Omental fat pad (tissue), 4 donors: ENCODE measurements at places on chromosomes 2 and 18.

DNA sequence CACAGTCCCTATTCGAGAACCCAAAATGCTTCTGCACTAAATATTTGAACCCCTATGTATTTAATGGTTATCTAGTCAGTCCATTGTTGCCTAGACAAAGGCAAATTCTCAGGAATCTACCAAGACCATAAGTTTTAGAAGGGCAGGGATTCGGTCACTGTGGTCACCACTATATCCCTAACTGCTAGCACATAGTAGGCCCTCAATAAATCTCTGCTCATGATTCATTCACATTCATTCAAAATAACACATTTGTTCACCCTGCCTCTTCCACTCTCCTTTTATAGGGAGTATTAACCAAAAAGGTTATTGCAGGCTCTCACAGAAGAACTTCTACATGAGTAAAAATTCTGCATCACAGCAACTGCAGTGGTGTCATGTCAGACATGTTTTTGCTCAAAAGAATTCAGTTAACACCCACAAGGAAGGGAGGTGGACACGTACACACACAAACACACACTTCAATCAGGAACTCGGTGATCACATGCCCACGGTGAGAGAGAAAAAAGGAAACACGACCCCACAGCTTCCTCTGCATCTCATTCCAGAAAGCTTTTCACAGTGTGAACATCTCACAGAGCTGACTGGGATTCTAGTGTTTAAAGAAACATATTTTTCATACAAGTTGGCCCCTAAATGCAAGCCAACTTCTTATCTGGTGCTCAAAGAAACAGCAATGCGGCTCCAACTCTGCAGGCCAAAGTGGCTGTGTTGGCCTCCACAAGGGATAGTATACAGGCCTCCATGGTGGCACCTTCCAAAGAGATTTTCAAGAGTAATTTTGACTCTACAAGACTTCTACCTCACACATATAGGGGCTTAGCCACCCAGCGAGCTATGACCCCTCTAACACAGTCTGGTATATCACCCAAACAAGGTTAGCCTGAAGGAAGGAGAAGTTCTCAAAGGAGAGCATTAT, 98.0 kb downstream of the ANKRD44 start:
- no peak for DNase-seq

DNA sequence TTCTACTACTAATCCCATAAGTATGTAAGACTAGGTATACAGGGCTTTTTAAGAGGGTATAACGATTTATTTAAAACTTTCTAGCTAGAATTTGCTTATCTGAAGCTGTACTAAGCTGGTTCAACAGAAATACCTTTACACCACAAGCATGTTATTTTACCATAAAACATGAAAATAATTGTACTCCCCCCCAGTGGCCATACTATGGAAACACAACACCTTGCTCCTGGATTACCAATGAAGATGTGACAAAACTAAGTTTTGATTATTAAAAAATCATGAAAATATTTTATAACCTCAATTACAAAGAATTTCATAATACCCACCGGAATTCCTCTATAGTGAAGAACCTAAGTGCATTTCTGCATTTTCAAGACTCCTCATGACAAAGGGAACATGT, 27.3 kb downstream of the LPIN2 start:
- no peak for DNase-seq

GRCh38 chr18:65608471-65608870, 142.3 kb upstream of the CDH7 start:
- DNase-seq, result no peak

DNA sequence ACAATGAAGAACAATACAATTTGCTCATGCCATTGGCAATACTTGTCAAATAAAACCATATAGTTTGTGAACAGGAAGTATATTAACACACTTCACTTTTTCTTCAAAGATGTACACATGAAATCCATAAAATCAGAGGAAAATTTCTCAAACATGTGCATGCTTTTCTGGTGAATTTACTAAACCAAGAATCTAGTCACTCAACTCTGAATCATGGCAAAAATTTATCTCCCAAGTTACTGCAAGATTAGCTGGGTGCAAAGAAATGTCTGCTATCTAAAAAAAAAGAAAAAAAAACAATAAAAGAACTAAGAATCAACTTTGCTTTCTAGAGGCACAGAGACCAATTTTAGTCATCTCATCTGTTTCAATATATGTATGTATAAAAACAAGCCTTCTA, 419.2 kb downstream of the NR4A2 start:
- no peak for DNase-seq

DNA sequence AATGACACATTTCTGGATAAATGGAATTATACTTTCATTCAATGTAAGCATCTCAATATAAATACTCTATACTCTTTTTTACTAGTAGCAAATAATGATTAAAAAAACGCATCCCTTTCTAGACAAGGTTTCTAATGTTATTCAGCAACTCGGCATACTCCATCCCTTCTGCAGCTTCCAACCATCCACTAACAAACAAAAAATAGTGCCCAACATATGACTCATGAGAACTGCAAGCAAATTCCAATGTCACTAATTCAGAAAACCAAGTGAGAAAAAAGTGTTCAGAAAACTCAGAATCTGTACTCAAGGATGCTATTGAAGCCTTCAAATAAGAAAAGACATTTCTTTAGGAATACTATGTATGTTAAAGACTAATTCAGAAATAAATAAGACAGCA, 140.0 kb downstream of the BAZ2B start:
- no peak for DNase-seq

DNA sequence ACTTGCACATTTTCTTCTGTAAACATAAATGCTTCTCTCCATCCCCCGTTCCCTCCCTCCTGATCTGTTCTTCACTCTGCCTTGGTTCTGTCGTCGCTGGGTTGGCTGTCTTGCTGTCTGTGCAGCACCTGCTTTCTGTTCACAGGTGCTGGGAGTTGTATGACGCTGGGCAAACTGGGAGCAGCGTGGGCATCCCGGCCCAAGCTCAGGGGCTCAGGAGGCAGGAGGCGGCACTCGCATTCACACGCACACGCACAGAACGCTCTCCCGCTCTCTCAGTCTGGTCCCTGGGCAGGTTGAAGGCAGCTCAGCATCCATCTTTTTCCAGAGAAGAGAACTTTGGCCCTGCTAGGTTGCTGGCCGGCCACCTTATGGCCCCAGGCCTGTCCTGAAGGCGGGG, 55.7 kb downstream of the GBX2 start:
- DNase-seq, result no peak

- no peak for DNase-seq
These were observed 130.6 kb downstream of the CLIP4 start for GRCh38 chr2:29245742-29246382.

DNA sequence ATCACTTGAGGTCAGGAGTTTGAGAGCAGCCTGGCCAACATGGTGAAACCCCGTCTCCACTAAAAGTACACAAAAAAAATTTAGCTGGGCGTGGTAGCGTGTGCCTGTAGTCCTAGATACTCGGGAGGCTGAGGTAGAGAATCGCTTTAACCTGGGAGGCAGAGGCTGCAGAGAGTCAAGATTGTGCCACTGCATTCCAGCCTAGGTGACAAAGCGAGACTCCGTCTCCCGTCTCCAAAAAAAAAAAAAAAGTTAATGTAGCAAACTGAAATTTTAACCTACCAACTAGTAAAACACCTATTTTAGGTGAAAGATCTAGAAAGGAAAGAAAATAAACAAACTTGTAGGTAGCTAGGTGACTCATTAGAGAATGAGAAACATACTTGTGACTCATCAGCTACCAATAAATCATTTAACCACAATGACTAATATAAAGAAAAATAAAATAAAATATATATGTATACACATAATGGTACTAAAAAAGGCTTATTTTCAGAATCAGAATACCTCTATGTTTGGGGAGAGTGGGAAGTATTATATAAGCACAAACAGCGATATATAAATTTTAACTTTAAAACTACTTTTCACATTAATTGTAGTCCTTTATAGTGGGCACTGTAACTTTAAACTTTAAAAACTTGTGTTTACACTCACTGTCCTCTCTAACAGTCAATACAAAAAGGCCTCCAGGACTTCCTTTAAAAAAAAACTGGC, 36.6 kb downstream of the DARS1 start:
- DNase-seq, result no peak

DNA sequence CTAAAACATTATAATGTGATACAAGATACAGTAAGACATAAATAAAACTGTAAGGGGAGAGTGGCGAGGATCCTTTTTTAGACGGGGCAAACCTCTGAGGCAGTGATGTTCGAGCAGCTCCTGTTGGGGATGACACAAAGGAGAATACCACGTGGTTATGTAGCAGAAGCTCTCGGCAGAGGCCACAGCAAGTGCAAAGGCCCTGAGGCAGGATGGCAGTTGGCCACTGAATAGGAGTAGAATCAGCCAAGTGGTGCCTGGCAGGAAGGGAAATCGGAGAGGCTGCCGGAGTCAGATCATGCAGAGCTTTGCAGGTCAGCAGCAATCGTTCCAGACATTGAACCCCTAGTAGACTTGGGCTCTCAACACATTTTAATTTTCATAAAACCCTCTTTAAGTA, 19.1 kb downstream of the NOSTRIN start:
- DNase-seq, result no peak

GRCh38 chr2:141105763-141106162, 1025.1 kb downstream of the LRP1B start:
- no peak for DNase-seq

DNA sequence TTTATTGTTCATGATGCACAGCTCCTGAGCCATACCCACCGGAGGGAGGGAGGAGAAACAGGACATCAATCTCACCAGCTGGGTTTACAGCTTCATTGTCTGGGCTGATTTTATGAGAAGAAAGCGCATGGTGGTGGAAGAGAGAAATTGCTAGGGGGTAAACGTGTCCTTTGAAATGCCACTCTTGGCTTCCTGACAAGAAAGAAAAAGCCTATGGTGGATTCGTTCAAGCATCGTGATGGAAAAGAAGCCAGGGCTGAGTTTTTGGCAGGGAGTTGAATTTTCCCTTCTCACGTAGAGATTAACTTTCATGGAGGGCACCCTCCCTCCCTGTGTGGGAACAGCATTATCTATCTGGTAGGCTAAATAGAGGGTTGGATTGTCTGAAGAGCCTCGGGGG, 502.0 kb downstream of the SLC4A3 start:
- DNase-seq, result no peak

GRCh38 chr2:134386310-134386709, 132.4 kb downstream of the MGAT5 start:
- no peak for DNase-seq

DNA sequence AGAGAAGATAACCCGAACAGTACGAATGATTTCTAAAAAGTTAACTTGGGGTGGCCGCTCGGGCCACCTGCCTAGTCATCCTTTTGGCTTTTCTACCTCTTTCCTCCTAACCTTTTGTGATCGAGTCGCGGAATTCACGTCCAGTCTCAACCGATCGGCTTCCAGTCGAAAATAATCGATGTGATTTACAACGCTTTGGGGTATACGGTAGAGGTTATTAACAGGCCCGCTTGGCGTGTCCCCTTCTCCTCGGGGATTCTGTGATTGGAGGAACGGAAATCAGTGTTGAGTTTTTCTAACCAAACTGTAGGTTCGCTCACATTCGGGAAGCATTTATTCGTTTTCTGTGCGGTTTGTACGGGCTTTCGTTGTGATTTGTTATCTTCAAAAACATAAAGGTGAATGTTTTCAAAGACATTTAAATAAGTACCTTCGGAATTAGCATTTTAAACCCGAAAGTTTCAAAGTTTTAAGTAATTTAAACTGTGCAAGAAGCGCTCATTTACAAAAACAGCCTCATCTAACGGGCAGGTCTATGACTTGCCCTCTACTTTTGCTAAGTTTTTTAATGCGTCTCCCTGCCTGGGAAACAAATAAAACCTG, 588 bp upstream of the FOXI3 start:
- no peak for DNase-seq

- DNase-seq, result no peak
These were observed 48.5 kb downstream of the DSEL start for GRCh38 chr18:67468038-67468437.

- DNase-seq, result no peak
These were observed 342.2 kb downstream of the CMPK2 start for GRCh38 chr2:6523476-6523875.

GRCh38 chr2:237310515-237311114, 103.3 kb downstream of the COL6A3 start:
- no peak for DNase-seq

GRCh38 chr18:54335638-54336173, 22.0 kb downstream of the STARD6 start:
- DNase-seq, result no peak

- no peak for DNase-seq
These were observed 103.9 kb upstream of the TACR1 start for GRCh38 chr2:75303227-75303626.

DNA sequence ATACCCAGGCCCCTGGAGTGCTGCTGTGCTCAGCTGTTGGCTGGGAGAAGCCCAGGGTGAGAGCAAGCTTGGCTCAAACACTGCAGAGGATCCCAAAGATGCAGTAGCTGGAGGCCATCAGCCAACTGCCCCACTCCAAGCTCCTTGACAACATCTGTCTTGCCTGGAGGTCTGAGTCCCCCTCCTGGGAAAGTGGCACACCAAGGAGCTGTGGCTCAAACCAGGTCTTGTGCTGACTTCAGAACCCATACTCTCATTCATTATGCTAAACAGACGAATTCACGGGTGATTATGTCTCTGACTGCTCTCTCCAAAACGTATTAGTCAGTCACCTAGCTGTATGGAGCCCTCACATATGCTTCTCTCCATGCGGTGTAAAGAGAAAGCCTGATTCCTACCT, 206.1 kb downstream of the TTC32 start:
- no peak for DNase-seq

DNA sequence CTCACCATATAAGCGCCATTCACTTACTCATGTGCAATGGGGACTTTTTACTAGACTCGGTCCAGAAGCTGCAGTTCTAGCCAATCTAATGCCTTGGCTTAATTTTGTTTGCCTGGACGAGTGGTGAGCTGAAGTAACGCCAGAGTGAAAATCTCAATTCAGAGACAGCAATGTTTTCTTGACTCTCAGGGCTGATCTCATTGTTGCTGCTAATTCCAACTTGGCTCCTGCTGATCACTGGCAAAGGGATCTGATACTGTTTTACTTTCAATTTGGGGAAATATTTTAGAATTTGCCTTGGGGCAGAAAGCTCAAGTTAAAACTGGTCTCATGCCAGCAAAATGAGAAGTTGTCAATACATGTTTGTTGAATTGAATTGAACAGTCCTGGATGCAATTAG, 906.6 kb upstream of the CDH2 start:
- DNase-seq, result no peak

GRCh38 chr2:161746891-161747535, 122.8 kb downstream of the SLC4A10 start:
- DNase-seq, result no peak

DNA sequence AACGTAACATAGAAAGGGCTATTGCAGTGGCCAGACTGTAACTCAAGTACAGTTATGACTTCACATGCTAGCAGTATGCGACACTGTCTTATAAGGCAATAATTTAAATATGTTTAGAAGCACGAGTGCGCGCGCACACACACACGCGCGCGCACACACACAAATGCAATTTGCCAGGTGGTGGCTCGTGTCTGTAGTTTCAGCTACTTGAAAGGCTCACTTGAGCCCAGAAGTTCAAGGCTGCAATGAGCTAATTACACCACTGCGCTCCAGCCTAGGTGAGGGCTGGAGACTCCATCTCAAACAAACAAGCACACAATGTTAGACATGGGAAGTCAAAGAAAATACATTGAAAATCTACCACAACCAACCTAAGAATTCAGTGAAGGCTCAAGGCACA, 103.7 kb downstream of the USP34 start:
- DNase-seq, result no peak
